ENCODE measurements at places on chromosomes 2 and 18.

DNA sequence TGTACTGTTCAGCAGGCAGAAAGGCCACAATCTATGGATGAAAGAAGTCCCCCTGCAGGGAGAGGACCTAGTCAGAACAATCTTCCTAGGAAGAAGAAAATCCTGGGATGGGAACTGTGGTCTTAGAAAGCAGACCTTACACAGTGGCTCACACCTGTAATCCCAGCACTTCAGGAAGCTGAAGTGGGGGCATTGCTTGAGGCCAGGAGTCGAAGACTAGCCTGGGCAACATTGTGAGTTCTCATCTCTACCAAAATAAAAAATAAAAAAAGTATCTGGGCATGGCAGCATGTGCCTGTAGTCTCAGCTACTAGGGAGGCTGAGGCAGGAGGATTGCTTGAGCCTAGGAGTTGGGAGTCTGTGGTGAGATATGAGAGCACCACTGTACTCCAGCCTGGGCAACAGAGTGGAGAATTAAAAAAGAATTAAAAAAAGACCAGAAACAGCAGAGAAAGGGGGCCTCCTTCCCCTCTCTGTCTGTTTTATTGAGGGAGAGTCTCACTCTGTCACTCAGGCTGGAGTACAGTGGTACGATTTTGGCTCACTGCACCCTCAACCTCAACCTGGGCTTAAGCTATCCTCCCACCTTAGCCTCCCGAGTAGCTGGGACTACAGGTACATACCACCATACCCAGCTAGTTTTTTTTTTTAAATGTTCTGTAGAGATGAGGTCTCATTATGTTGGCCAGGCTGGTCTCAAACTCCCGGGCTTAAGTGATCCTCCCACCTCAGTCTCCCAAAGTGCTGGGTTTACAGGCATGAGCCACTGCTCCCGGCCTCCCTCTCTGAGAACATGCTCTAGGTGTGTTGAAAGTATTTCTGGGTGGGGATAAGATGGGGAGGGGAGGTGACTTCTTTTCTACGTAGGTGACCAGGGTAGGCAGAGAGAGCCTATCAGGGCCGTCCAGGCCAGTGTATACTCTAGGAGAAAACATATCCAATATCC, 7.4 kb downstream of the RHOB start:
- DNase-seq = no peak

DNA sequence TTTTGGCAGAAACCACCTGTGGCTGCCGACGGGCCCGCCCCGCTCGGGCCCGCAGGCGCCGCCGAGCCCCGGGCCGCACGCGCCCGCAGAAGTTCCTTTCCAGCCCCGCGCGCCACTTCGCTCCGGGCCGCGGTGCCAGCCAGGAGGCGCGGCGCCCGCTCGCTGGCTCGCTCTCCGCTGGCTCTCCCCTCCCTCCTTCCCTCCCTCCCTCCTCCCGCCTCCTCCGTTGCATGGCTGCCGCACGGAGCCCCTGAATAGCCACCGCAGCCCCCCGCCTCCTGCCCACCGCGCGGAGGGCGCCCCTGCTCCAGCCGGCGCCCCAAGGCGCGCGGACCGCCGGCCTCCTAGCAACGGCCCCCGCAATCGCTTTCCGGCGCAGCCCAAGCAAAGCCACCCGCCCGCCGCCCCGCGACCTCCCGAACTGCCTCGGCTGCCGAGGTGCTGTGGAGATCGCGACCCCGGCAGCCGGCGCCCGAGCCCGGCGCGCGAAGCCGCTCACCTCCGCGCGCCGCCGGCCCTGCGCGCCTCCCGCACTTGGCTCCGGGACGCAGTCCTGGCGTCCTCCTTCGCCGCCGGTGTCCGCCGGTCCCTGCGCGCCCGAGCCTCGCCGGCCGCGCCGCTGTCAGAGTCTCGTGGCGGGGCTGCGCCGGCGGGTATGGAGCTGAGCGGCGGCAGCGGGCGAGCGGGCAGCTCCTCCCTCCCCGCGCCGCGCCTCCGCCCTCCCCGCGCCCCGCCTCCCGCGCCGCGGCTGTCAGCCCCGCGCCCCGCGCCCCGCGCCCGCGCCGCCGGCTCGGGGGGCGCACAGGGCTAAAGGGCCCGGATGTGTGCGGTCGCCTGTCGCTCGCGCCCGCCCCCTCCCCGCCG, at the start of gene ZBTB7C:
Gene ZBTB7C (minus strand): TSS at position 657 of the 864 bp plus-strand sequence.
- DNase-seq = no peak

GRCh38 chr2:237570776-237571335, 4.5 kb downstream of the PRLH start:
- DNase-seq = no peak

DNA sequence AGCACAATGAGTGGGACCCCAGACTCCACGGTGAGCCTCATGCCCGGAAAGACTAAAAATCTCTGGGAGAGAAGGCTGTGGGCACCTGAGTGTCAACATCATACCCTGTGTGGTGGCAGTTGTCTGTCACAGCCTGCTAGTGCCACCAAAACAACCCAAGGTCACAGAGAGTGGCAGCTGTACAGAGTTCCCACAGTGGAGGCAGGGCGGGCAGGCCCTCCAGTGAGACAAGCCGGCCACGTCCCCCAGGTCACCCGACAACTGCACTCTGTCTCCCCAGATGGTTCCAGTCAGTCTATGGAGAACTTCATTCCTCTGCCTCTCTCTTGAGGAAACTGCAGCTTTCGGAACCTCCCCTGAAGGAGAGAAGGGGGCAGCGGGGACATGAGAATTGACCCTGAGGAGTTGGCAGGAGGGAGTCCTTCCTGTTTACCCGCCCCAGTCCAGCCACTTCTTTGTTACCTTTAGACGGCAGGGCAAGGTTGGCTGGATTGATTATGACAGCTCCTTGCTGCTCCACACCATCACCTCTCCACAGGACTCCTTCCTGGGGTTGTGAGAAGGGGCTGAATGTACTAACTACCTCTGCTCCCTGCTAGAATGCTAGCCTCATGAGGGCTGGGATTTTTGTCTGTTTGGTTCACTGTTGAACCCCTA, 11.3 kb upstream of the FIGLA start:
- no peak for DNase-seq

- no peak for DNase-seq
These were observed 613.9 kb downstream of the IRS1 start for GRCh38 chr2:226185616-226186211.

GRCh38 chr2:43708178-43708577, 31.9 kb upstream of the C1GALT1C1L start:
- no peak for DNase-seq

DNA sequence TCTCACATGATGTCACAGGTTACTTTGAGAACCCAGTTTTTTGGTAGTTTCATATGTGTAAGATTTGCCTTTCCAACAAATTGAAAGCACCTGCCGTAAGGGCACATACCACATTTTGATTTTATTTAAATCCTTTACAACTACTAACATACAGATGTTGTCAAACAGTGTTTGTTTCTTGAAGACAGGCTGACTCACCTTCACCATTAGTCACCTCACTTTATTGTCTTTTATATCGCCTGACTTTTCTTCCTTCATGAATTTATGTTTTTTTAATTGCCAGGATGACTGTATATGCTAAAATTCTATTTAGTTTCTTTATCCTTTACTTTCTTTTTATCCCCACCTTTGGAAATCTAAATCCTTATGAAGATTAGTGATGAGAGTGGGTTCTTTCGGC, 886.7 kb downstream of the SUCLG1 start:
- DNase-seq = no peak

All from SK-N-DZ (cell line).